ENCODE measurements at places on chromosomes 16 and 17.

GRCh38 chr17:66549731-66550207 lies 247.4 kb downstream of the PRKCA start:
- DNase-seq, result no peak

DNA sequence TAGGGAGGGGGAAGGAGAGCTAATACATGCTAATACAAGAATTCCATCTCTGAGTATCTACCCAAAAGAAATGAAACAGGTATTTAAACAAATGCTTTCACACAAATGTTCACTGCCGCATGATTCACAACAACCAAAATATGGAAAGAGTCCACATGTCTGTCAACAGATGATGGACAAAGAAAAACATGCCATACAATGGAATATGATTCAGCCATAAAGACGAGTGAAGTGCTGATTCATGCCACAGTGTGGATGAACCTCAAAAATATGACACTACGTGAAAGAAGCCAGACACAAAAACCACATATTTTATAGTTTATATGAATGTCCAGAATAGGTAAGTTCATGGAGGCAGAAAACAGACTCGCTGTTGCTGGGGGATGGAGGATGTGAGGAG lies 321.4 kb downstream of the FOXL1 start:
- DNase-seq, result no peak

DNA sequence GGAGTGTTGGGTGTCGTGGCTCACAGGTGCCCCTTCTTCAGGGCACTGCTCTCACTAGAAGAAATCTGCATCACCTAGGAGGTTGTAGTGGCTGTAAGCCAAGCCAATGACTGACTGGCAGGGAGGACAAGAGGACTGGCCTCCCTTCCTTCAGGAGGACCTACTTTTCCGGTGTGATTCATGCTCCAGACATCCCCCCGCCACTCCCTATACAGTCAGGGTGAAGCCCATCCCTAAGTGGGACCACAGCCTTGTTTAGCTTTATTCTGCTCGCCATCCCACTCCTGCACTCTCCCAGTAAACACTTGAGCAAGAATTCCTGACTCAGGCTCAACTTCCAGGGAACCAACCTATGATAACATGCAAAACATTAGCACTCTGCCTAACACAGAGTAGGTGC lies 67.0 kb downstream of the PLCG2 start:
- no peak for DNase-seq

- DNase-seq, result no peak
Observed at GRCh38 chr17:2592971-2593820, at the start of gene PAFAH1B1. PAFAH1B1 (plus strand) TSS chr17:2593654; CDS start chr17:2638289, 44,635 bp downstream.

DNA sequence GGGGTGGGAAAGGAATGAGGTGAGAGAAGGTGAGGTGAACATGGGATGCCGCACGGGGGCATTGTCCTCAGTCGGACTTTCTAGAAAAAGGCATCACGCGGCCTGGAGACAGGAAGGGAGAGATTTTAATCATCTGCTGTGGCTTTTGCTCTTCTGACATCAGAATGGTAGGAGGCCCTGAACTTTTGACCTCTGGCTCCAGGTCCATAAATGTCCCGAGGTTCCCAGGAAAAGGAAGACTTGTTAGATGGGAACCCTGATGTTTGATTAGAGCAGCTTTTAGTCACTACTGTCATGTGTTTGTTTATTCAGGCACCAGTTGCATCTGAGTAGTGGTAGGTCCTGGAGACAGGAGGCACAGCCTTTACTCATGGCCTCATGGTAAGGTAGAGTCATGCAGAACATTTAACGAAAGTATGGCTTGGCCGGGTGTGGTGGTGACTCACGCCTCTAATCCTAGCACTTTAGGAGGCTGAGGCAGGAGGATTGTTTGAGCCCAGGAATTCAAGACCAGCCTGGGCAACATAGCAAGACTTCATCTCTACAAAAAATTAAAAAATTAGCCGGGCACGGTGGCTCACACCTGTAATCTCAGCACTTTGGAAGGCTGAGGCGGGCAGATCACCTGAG lies 203.1 kb downstream of the MSI2 start:
- DNase-seq, result no peak
